Activated naive CD4-positive, alpha-beta T cell treated with anti-CD3 and anti-CD28 coated beads, Interleukin-2, amount 10 ng/mL, durations not matched to agents 7 days and 5 days (primary cell): ENCODE measurements at places on chromosomes 1 and 21.

DNA sequence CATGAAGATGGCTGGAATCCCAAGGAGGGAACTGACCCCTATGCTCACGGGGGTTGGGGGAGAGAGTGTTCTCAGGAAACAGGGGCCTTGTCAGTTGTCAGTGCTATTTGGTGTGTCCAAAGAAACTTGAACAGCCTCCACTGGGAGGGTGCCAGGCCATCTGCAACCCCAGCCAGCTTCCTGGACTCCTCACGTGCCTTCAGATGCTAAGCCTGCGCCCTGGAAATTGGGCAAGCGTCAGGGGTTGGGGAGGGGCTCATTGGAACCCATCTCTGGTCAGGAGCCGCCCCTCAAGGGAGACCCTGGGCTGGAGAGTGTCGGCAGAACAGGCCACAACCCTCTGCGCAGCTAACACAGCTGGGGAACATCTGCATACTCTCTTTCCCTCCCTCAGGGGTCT, 13.1 kb upstream of the LHX4 start:
- no peak overlapping the region for H3K27ac ChIP-seq
- H3K4me1 ChIP-seq, result peaks cover 12% of the 10 kb centered on the region
- peaks cover 30% of the 10 kb centered on the region for H3K27me3 ChIP-seq
- no peaks in the 10 kb centered on the region for H3K36me3 ChIP-seq

GRCh38 chr1:154407198-154408091, 2.3 kb downstream of the IL6R start:
- DNase-seq, result peak; percentile 32
- peaks cover 4% of the 10 kb centered on the region for H3K36me3 ChIP-seq

DNA sequence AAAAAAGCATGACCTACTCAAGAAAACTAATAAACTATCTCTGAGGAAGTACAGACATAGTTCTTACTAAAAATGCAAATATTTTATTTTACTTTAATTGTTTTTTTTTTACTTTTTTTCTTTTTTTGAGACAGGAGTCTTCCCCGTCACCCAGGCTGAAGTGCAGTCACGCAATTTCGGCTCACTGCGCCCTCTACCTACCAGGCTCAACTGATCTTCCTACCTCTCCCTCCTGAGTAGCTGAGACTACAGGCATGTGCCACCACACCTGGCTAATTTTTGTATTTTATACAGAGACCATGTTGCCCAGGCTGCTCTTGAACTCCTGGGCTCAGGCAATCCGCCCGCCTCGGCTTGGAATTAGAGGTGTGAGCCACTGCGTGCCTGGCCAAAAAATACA, 1263.1 kb downstream of the KCNT2 start:
- no peak for DNase-seq
- no peak overlapping the region for H3K27ac ChIP-seq
- H3K4me1 ChIP-seq, result no peaks in the 10 kb centered on the region
- H3K36me3 ChIP-seq, result no peaks in the 10 kb centered on the region
- H3K27me3 ChIP-seq, result no peaks in the 10 kb centered on the region

DNA sequence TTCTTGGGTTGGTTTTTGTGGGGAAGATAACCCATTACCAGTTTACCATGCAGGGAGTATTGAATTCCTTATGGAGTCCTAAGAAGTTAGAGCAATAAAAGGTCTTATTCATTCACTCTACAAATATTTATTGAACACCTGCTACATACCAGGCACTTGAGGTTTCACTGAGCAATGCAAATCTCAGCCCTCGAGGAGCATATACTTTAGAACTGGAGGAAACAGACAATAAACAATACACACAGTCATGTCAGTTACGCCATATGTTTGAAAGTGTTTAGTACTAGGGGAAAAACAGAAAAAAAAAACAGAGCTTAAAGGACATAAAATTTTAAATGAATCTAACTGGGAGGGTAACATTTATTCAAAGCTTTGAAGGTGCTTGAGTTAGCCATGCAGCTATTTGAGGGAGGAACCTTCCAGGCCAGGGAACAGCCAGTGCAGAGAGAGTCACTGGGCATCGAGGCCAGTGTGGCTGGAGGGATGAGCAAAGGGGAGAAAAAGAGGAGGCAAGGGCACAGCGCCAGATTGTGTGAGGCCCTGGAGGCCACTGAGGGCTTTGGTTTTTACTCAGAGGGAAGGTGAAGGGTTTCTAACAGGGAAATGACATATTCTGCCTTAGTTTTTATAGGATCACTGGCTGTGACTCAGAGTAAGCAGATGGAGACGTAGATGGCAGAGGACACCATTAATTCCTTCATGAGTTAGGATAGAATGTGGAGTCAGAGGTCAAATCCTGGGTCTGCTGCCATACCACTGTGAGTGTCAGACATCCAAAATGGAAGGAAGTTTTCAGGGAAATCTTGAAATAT, 32.7 kb downstream of the C1orf21 start:
- H3K27ac ChIP-seq, result no peak overlapping the region
- H3K4me3 ChIP-seq, result no peak overlapping the region
- H3K27me3 ChIP-seq, result peaks cover 8% of the 10 kb centered on the region
- H3K4me1 ChIP-seq, result no peaks in the 10 kb centered on the region
- H3K36me3 ChIP-seq, result no peaks in the 10 kb centered on the region

- no peaks in the 10 kb centered on the region for H3K36me3 ChIP-seq
- H3K4me3 ChIP-seq, result no peak overlapping the region
- no peak overlapping the region for H3K27ac ChIP-seq
- H3K4me1 ChIP-seq, result no peaks in the 10 kb centered on the region
These were observed 5.1 kb upstream of the EDN2 start for GRCh38 chr1:41489561-41489960.

DNA sequence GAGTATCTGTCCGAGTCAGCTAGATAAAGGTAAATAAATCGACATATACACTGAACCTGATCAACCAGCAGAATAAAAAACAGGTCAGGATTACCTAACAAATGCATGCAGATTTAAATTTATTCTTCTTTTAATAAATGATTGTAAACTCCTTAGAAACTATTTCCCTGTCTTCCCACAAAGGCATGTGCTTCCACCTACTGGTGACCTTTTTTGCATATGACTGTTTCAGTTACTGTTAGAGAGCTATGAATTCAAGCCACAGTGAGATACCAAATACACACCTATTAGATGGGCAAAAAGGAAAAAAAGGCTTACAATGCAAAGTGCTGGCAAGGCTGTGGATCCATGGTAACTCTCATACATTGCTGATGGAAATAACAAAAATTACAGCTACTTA, 957.4 kb upstream of the NCAM2 start:
- DNase-seq, result no peak
- no peak overlapping the region for H3K27ac ChIP-seq
- H3K36me3 ChIP-seq, result no peaks in the 10 kb centered on the region
- H3K4me3 ChIP-seq, result no peak overlapping the region
- H3K27me3 ChIP-seq, result no peaks in the 10 kb centered on the region

GRCh38 chr1:162177126-162177525, 107.6 kb downstream of the NOS1AP start:
- H3K4me1 ChIP-seq, result no peaks in the 10 kb centered on the region
- no peak overlapping the region for H3K27ac ChIP-seq
- no peak overlapping the region for H3K4me3 ChIP-seq
- peaks cover 3% of the 10 kb centered on the region for H3K27me3 ChIP-seq
- DNase-seq, result no peak
- H3K36me3 ChIP-seq, result no peaks in the 10 kb centered on the region

DNA sequence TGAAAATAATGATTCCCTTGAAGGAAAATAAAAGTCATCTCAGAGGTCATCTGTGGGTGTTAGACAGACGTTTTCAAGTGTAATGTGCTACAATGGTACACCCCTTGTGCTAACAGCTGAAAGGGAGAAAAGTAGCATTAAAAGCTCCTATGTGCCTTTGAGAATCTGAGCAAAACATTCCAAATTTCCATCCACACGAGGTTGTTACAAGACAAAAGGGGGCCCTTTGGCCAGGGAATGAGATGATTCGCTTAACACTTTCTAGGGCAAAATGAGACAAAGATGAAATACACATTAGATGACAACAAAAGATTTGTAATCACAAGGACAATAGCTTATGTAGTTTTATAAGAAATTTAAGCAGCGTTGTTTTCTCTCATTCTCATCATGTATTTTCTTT, 303.6 kb downstream of the LMX1A start:
- no peaks in the 10 kb centered on the region for H3K4me1 ChIP-seq
- no peak for DNase-seq
- H3K4me3 ChIP-seq, result no peak overlapping the region
- no peaks in the 10 kb centered on the region for H3K27me3 ChIP-seq

DNA sequence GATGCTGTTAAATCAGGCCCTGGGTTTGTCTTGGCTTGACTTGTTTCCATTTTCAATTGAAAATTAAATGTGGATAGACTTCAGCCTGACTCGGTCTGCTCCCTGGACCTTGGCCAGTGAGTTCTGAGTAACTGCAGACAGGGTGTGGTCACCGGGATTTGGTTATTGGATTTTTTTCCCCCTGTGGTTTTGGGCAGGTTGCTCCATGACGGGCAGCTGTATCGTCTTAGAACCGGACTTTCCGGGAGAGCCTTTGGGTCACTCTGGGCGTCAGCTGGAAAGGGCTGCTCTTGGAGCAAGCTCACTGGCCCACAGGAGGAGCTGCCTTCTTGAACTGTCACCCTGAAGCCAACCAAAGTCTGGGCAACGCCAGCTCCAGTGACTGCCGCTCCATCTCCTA, 75.0 kb downstream of the CLIC6 start:
- H3K27ac ChIP-seq, result no peak overlapping the region

GRCh38 chr1:185474440-185475149, 157.6 kb upstream of the IVNS1ABP start:
- peaks cover 6% of the 10 kb centered on the region for H3K4me1 ChIP-seq
- H3K36me3 ChIP-seq, result no peaks in the 10 kb centered on the region
- no peak overlapping the region for H3K4me3 ChIP-seq
- no peaks in the 10 kb centered on the region for H3K27me3 ChIP-seq
- peak; percentile 23 for DNase-seq

DNA sequence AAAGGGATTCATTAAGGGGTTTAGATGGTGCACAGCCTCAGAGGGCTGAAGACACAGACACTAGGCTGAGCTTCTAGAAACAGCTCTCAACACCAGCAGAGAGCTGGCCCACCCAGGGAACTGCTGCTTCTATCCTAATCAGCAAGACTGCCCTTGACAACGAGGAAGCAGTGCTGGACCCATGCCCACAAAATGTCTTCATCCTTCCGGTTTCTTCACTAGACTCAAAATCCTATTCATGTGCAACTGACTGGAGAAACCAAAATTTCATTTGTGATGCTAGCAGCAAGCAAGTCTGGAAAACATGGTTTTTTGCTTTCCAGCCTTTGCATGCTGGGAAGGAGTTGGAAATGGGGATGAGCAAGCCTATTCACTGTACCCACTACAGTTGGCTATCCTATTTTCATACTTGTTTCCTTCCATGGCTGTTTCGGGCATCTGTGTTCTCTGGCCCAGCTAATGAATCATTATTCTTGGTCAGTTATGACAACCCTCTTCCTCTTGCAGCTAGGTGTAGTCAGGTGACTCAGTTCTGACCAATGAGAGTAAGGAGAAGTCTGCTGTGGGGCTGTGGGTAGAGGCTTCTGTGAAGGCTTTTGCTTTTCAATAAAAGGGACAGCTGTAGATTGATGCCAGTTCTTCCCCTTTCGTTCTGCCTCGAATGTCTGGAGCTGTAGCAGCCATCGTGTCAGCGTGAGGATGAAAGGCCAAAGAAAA, 14.6 kb upstream of the TMEM61 start:
- H3K36me3 ChIP-seq, result no peaks in the 10 kb centered on the region
- H3K4me1 ChIP-seq, result peaks cover 7% of the 10 kb centered on the region
- H3K27ac ChIP-seq, result no peak overlapping the region
- DNase-seq, result no peak

DNA sequence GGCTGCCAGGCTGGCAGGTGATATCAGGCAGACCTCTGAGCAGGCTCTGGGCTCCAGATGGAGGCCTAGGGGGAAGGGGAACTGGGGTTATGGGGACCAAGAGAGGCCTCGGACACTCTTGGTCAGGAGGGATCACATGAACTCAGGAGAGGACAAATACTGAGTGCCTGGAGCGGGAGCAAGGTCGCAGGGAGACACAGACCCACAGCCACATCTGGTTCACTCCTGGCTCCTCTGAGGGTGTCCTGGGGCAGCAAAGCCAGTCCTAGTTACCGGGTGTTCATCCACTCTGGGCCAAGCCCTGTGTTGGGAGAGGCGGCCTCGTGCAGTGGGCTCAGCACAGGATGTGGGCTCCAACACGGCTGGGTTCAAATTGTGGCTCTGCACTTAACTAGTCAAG, 239.0 kb downstream of the PTPRU start:
- no peak overlapping the region for H3K4me3 ChIP-seq
- H3K27ac ChIP-seq, result no peak overlapping the region
- peaks cover 45% of the 10 kb centered on the region for H3K27me3 ChIP-seq
- H3K4me1 ChIP-seq, result no peaks in the 10 kb centered on the region

- DNase-seq, result no peak
- H3K4me3 ChIP-seq, result no peak overlapping the region
- no peaks in the 10 kb centered on the region for H3K27me3 ChIP-seq
- no peak overlapping the region for H3K27ac ChIP-seq
- no peaks in the 10 kb centered on the region for H3K4me1 ChIP-seq
- H3K36me3 ChIP-seq, result no peaks in the 10 kb centered on the region
These were observed 3.7 kb downstream of the OR10J1 start for GRCh38 chr1:159443066-159443750.

- H3K27ac ChIP-seq, result no peak overlapping the region
- no peaks in the 10 kb centered on the region for H3K4me1 ChIP-seq
- no peaks in the 10 kb centered on the region for H3K27me3 ChIP-seq
- DNase-seq, result no peak
- no peak overlapping the region for H3K4me3 ChIP-seq
These were observed 40.0 kb downstream of the MEGF6 start for GRCh38 chr1:3571263-3571662.

DNA sequence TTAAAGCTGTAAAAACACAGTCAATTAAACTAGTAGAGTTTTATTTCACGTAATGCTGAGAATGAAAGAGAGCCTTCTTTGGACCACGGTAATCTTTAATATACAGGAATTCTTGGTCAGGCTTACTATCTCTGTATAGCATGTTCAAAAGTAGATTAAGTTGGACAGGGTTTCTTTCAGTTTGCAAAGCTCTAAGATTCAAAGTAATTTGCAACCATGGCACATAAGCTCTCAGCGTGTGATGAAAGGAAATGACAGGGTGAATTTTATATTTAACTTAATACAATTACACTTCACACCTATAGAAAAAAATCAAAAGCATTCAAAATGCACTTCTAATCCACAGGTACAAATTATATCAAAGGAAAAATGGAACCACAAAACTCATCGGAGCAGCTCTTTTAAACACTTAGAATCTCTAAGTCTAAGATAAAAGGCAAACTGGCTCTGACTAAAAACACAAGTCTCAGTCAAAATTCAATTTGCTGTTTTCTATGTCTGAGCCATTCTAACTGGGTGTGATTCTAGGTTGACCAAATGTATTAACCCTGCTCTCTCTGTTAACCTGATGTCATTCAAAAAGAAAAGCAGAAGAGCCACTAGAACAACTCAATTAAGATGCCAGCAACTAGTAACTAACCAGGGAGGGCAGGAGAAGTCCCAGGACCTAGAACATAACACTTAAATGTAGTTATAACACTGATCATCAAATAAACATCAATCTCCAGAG, 147.7 kb downstream of the RERE start:
- no peaks in the 10 kb centered on the region for H3K27me3 ChIP-seq
- peak overlapping the region; percentile 60 for H3K27ac ChIP-seq
- H3K4me3 ChIP-seq, result no peak overlapping the region
- H3K36me3 ChIP-seq, result peaks cover 3% of the 10 kb centered on the region
